NCI-H1436 (cell line): ENCODE measurements at places on chromosomes 16 and 17.
A peak's percentile ranks its signal among the peaks of the same experiment; 100 is the strongest.

- DNase-seq: no peak
These were observed 308 bp downstream of the ADCY9 start for GRCh38 chr16:4115949-4116318.

- no peak for DNase-seq
These were observed 92.4 kb upstream of the CDYL2 start for GRCh38 chr16:80896776-80897175.

DNA sequence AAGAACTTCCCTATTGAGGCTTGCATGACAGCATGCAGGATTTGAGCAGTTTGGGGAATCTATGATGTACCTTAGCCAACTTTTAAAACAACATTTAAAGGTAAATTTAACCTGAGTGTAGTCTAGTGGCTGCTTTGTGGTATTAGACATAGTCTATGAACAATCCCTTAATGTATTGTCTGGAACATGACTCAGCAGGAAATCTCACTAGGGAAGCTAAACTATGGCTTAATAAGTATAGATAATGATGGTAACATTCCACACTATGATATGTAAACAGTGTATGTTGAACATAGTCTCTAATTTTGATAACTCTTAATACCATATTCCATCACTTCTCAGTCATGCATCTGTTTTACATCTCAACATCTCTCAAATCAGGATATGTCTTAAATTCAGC is 52.1 kb upstream of the SLC12A3 start:
- DNase-seq: no peak

DNA sequence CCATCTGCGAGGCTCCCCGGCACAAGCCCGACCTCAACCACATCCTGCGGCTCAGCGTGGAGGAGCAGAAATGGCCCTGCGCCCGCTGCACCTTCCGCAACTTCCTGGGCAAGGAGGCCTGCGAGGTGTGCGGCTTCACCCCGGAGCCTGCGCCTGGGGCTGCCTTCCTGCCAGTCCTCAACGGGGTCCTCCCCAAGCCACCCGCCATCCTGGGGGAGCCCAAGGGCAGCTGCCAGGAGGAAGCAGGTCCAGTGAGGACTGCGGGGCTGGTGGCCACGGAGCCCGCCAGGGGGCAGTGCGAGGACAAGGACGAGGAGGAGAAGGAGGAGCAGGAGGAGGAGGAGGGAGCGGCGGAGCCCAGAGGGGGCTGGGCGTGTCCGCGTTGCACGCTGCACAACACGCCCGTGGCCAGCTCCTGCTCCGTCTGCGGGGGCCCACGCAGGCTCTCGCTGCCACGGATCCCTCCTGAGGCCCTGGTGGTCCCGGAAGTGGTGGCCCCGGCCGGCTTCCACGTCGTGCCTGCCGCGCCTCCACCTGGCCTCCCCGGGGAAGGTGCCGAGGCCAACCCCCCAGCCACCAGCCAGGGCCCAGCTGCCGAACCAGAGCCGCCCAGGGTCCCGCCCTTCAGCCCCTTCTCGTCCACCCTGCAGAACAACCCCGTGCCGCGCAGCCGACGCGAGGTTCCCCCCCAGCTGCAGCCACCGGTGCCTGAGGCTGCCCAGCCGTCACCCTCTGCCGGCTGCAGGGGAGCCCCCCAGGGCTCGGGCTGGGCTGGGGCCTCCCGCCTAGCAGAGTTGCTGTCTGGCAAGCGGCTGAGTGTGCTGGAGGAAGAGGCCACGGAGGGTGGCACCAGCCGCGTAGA is 13.1 kb upstream of the PRR35 start:
- peak; percentile 81 for DNase-seq

GRCh38 chr17:69972251-69972650 is 102.8 kb upstream of the KCNJ16 start:
- no peak for DNase-seq

- no peak for DNase-seq
These were observed 292.6 kb upstream of the IRX3 start for GRCh38 chr16:54579106-54579728.

DNA sequence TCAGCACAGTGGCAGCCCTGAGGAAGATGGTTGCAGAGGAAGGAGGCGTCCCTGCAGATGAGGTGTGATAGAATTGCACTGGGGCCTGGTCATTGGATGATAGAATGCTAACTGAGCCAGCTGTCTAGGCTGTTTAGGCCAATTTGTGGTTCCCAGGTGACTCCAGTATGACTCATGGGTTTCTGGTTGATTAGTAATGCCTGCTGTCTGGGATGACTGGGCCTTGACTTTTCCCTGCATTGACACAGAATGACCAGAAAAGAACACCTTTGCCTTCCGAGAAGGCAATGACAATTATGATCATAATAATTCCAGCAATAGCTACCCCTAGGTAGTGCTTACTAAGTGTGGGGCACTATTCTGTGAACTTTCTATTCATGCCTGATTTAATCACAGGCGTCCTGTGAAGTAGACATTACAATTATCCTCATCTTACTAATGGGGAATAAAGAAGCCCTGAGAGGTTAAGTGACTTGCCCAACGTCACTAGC is 31.5 kb downstream of the USP43 start:
- DNase-seq: no peak
